Fibroblast of skin of right quadriceps (primary cell): ENCODE measurements at places on chromosomes 2 and 18.

- no peak for DNase-seq
Observed at GRCh38 chr2:54675738-54676137, 47.7 kb upstream of the EML6 start.

- no peak for DNase-seq
Observed at GRCh38 chr2:121994238-121995206, 239.1 kb downstream of the TSN start.

- peak; percentile 72 for DNase-seq
Observed at GRCh38 chr2:54899576-54900200, 150.6 kb downstream of the RTN4 start.

GRCh38 chr2:128422571-128422970, 103.9 kb upstream of the HS6ST1 start:
- peak; percentile 90 for DNase-seq

- no peak for DNase-seq
Observed at GRCh38 chr18:62368100-62368499, 43.0 kb downstream of the TNFRSF11A start.

GRCh38 chr18:30469091-30469490, 573.5 kb downstream of the DSC3 start:
- no peak for DNase-seq

DNA sequence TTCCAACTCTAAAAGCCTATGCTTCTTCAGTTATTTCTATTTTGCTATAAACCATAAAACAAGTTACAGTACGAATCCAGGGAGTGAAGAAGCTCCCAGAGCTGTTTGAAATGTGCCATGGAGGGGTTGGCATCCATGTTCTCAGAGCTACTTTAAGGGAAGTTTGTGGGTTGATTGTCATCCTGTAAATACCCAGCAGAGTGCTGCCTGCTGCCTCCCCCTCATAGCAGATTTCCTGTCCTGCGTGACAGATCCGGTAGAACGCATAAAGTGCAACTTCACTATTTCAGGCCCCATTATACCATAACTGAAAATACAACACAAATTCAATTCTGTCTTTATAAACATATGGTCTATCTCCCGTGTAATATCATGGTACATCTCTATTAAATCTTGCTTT, 114.4 kb downstream of the CTNNA2 start:
- no peak for DNase-seq

GRCh38 chr18:79523206-79523735, 127.5 kb downstream of the NFATC1 start:
- DNase-seq, result no peak
